Left lung (tissue), 14 donors: ENCODE measurements at places on chromosomes 11 and 22. TPM values are rescaled to one million over a fixed set of nuclear protein-coding genes. Genes with fewer than 3 reads are reported as not detected.

The SPECC1L gene
- 81.6 TPM for polyA plus RNA-seq

The SLCO2B1 gene
- 24.2 TPM for polyA plus RNA-seq

The SPI1 gene
- 5.5 TPM for polyA plus RNA-seq

The SRRD gene
- polyA plus RNA-seq, result 30.8 TPM

The NOX4 gene
- 6.5 TPM for polyA plus RNA-seq

The ARHGAP42 gene
- polyA plus RNA-seq, result 32.9 TPM

The TPH1 gene
- polyA plus RNA-seq, result 2.3 TPM
